ENCODE measurements at places on chromosomes 12 and 14.

GRCh38 chr14:100346306-100347091, 23.4 kb downstream of the SLC25A47 start:
- DNase-seq = no peak

DNA sequence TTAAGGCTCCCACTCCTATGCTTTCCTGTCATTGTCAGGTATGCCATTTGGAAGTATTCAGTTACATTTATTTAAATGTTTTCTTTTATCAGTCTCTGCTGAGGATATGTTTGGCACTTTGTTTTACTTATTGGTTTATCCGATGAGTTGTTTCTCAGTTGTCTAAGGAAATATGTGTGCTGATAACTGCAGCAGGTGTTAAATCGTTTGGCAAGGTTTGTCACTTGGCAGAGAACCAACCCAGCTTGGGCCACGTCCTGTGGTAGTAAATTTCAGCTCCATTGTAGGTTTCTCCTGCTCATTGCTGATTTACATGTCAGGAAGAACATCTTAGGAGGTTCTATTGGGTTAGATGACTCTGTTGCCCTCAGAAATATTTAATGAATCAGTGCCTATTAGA, 22.0 kb upstream of the MGST1 start:
- no peak for DNase-seq

GRCh38 chr14:76863724-76864407, 37.7 kb downstream of the LRRC74A start:
- DNase-seq = no peak

DNA sequence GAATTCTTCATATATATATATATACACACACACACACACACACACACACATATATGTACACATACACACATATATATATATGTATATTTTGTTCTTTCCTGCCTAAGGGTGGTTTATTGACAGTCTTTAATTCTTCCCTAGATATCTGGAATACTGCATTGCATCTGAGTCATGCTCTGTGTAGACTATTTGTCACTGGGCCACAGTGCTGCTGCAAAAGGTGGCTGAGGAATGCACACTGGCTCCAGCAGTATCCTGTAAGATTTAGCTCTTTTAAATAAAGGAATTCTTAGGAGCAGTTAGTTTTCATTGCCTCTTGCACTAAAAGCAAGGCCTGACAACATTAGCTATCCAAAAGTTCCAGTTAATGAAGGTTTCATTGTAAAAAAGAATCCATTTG, 200.9 kb downstream of the APAF1 start:
- no peak for DNase-seq

DNA sequence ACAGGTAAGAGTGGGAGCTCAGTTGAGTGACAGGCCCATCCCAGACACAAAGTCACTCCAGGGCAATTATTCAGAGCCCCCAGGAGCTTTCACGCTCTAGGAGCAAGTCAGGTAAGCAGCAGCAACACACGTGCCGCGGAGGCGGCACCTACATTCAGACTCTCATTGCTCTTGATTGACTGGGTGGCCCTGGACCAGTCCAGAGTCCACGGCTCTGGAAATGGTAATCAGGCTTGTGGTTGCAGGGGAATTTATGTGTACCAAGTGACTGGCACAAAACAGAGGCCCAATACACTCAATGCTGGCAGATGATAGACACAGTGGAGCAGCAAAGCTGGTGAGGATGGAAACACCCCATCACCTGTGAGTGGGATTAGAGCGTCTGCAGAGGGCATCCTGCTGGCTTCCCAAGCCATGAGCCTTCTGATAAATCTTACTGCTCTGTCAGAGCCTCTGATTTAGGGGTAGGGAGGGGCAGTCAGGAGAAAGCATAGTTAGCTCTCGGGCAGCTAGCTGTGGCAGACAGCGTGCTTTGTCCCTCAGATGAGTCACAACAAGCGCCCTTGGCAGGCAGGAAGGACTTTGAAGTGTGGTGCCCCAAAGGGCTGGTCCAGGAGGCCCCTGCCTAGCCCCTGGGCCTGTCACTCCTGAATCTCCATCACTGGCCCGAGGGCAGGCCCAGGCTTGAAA, 344.7 kb downstream of the CACNA1C start:
- no peak for DNase-seq

DNA sequence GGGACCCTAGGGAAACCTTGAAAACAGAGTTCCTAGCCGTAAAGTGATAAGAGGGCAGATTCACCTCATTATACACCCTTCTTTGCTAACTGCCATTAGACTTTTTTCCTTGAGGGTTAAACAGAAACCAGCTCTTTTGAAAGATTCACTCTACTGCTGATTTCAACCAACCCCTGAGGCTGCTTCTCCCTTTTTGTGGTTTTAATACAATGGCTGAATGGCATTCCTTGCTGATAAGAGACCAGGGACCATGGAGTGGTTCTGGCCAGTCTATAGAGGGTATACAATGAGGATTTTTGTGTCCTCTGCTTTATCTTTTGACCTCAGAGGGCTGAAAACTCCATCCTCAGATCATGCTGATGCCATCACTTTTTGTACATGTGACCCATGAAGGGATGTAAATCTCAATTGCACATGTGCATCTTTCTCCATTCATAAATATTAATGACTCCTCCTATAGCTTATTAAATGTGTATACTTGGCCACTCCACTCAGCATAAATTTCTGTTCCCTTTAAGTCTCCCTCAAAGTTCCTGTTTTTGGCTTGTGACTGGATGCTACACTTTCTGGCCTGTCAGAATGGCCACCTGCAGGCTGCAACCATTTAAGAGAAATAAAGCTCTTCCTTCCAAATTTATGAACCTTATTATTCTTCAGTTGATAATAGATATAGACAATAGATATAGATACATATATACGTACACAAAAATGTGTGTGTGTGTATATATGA, 233.8 kb upstream of the SEL1L start:
- no peak for DNase-seq

- no peak for DNase-seq
Observed at GRCh38 chr14:53796734-53797133, 159.9 kb downstream of the BMP4 start.

DNA sequence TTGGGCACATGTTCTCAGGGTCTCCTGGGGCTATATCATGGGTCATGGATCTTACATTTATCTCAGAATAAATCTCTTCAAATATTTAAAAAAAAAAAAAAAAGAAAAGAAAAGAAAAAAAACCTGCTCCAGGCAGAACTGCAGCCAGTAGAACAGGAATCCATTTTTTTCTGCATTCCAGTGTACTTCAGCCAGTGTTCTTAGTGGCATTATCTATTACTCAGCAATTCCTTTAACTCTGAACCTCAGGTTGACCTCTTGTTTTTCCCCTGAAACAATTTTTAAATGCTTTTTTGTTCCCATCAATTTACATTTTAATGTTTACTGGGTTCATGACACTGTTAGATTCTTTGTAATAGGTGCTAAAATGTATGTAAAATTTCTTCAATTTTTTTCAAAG, 66.7 kb upstream of the STXBP6 start:
- no peak for DNase-seq

DNA sequence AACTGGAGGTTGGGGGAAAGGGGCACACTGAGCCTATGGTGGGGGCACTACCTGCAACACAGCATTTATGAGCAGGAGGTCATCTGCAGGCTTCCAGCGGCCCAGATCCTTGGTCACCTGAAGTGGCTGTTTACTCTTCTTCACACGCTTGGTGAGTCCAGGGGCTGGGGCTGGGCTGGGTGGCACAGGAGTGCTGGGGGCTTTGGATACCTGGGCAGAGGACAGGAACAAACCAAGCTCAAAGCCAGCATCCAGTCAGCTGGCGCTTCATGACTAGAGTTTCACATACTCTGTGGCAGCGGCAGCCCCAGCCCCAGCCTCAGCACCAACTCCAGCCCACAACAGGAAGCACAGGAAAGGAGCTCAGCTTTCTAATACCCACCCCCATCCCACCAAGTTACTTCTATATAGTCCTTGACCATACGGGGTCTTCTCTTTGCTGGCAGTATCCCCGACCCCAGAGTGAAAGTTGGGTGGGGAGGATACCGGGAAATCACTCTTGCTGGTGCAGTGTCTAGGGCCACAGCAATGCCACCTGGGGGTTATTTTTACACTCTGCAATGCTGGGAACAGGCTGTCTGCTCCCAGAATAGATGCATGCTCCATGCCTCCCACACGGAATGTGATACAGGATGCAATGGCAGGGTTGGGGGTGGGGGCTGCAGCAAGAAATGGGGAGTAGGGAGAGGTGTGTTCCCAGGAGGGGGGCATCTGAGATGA, 3.1 kb downstream of the MCRS1 start:
- no peak for DNase-seq

GRCh38 chr12:103924761-103925641, 5.2 kb upstream of the HSP90B1 start:
- no peak for DNase-seq

DNA sequence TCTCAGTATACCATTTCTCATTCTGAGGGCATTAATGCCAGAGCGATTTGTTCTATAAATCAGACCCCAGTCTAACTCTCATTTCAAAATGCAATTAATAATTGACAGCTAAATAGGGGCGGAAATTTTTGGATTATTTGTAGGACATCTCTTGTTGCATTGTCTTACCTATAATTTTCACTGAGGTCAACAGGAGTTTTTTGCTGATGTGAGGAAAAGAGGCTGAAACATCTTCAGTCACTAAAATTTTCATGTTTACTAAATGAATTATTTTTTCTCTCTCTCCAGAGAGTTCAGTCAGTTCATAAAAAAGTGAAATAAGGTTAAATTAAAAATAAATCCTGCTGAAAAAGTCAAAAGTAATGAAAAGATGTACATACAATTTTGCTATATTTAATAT, 295.9 kb downstream of the CCER1 start:
- DNase-seq = no peak

DNA sequence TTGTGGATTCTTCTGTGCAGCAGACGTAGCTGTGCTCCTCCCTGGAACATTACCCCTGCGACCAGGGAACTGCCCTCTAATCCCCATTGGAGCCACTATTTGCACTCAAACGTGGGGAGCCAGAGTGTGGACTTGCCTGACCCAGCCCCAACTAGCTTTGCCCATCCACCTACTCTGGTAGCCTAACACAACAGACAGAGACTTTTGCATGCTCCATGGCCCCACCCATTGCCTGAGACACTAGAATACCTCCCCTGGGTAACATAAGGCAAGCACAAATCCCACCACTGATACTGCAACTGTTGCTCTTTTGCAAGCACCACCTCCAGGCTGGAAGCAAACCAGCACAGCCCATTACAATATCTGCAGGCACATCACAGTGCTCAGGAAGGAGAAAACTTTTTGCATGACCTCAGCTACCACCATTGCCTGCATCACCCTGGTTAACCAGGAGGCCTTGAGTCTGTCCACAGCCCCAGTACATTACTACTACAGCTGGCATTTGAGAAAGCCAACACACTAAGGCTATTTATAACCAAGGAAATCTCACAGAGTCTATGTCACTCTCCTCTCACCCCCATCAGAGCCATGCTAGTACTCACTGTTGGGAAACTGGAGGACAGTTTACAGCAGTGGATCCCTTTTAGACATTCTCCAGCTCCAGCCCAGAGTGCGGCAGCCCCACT, 15.0 kb downstream of the CEP128 start:
- no peak for DNase-seq

DNA sequence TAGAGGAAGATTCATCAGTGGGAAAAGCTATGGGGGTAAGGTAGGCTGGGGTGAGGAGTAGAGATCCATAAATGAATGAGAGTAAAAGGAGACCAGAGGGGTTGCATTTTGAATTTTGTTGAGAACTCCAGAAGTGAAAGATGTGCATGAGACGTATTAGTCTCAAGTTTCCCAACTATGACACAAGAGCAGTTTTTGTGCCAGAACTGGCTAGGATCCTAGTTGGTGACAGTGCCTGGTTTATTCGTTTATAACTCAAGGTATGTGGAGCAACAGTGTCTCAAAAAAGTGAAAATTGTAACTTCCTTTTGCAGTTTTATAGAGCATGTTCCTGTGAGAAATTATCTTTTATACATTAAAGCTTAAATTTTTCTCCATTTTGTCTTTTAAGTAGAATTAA, 377.0 kb downstream of the NPAS3 start:
- no peak for DNase-seq

GRCh38 chr12:53005215-53005985, 856 bp upstream of the EIF4B start:
- no peak for DNase-seq

GRCh38 chr14:77120771-77121743, 20.5 kb downstream of the ZDHHC22 start:
- DNase-seq = peak; percentile 60

DNA sequence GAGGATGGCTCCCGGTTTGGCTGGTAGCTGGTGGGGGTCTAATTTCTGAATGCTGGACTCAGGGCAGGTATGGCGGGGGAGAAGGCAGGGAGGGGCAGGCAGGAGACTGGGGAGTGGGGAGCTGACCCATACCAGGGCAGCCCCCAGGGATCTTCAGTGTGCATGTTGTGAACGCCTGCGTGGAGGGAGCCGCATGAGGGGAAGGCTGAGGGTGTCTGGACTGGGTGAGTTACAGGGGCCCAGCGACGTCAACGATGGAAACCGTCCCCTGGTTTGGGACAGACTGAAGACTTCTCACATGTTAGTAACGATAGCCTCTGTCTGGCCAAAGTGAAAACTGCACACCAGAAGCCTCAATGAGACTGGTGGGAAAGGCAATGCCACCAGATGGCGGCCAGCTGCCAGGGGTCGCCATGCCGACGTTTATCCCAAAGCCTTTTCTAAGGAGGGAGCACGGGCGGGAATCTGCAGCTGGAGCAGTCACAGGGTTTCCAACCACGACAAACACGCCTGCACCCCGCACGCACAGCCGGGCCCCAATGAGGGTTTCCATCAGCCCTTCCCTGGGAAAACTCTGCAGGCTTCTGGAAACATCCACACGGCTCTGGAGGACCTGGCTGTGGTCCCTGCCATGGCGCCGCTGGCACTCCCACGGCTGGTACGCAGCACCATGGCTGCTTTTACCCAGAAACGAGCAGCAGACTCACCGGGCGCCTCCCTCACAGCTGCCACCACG, 14.0 kb downstream of the PGAM5 start:
- no peak for DNase-seq
